ENCODE measurements at places on chromosomes 13 and 19.
A peak's percentile ranks its signal among the peaks of the same experiment; 100 is the strongest.

- no peak overlapping the region for H3K4me3 ChIP-seq
- DNase-seq = no peak
- no peak overlapping the region for H3K27ac ChIP-seq
- no peaks in the 10 kb centered on the region for H3K36me3 ChIP-seq
- no peaks in the 10 kb centered on the region for H3K4me1 ChIP-seq
These were observed 229.4 kb downstream of the ITGBL1 start for GRCh38 chr13:101681834-101682233.

DNA sequence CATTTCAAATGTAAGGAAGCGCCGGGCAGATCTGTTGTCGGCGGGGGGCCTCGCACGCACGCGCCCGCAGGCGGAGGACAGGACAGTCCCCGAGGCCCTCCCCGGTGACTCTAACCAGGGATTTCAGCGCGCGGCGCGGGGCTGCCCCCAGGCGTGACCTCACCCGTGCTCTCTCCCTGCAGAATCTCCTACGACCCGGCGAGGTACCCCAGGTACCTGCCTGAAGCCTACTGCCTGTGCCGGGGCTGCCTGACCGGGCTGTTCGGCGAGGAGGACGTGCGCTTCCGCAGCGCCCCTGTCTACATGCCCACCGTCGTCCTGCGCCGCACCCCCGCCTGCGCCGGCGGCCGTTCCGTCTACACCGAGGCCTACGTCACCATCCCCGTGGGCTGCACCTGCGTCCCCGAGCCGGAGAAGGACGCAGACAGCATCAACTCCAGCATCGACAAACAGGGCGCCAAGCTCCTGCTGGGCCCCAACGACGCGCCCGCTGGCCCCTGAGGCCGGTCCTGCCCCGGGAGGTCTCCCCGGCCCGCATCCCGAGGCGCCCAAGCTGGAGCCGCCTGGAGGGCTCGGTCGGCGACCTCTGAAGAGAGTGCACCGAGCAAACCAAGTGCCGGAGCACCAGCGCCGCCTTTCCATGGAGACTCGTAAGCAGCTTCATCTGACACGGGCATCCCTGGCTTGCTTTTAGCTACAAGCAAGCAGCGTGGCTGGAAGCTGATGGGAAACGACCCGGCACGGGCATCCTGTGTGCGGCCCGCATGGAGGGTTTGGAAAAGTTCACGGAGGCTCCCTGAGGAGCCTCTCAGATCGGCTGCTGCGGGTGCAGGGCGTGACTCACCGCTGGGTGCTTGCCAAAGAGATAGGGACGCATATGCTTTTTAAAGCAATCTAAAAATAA lies 18.2 kb downstream of the IL17D start:
- no peak overlapping the region for H3K27ac ChIP-seq
- H3K4me3 ChIP-seq = peak overlapping the region; percentile 6
- no peaks in the 10 kb centered on the region for H3K36me3 ChIP-seq
- peaks cover 3% of the 10 kb centered on the region for H3K27me3 ChIP-seq

DNA sequence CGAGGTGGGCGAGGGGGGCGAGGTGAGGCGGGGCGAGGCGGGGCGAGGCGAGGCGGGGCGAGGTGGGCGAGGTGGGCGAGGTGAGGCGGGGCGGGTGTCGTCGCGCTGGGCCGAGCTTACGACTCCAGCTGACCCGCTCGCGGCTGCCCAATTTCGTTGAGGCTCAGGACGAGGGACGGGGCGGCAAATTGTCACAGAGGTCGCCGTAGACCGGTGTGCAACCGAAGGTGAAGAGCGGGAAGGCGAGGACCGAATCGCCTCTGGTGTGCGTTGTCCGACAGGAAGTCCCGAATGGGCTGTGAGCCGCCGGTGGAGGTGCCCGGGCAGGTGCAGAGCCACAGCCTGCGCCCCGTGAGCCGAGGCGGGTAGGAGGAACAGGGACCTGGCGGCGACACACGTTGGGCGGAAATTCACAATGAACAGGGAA lies at the start of gene LACC1:
Gene LACC1 (plus strand): TSS at position 150 of the 427 bp plus-strand sequence. CDS start 1,082 bp downstream, outside the sequence.
- no peaks in the 10 kb centered on the region for H3K36me3 ChIP-seq
- H3K4me3 ChIP-seq = peak within 1 kb of the TSS; percentile 97
- H3K27me3 ChIP-seq = no peaks in the 10 kb centered on the region
- peak within 1 kb of the TSS; percentile 59 for H3K27ac ChIP-seq

- H3K27me3 ChIP-seq = peaks cover 78% of the 10 kb centered on the region
- no peaks in the 10 kb centered on the region for H3K4me1 ChIP-seq
- H3K4me3 ChIP-seq = no peak overlapping the region
- no peaks in the 10 kb centered on the region for H3K36me3 ChIP-seq
These were observed 6.4 kb downstream of the DACH1 start for GRCh38 chr13:71860547-71861138.

DNA sequence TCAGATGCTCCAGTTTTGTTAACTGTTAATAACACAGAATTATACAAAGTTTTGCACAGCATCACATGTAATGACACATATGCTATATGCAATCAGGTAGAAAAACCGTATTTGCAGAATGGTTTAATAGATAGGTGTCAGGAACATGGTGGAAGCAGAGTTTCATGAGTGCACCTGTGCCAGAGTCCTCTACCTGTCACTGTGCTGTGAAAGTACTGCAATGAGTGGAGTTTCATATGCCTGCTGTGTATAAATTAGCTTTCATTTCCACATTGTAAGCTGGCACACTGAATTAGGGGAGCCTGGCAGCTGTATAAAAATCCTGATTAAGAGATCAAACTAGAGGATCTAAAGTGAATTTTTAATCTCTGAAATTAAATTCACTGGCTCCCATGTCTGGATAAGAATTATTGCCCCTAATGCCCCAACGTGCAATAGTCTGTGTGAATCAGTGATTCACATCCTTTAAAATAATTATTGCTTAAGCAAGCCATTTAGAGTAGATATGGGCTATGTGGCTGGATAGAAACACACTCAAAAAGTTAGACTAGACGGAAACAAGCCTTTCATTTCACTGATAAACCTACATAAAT lies 8.5 kb upstream of the EEF1AKMT1 start:
- H3K27ac ChIP-seq = no peak overlapping the region
- H3K36me3 ChIP-seq = peaks cover 39% of the 10 kb centered on the region
- no peak overlapping the region for H3K4me3 ChIP-seq
- H3K4me1 ChIP-seq = no peaks in the 10 kb centered on the region

DNA sequence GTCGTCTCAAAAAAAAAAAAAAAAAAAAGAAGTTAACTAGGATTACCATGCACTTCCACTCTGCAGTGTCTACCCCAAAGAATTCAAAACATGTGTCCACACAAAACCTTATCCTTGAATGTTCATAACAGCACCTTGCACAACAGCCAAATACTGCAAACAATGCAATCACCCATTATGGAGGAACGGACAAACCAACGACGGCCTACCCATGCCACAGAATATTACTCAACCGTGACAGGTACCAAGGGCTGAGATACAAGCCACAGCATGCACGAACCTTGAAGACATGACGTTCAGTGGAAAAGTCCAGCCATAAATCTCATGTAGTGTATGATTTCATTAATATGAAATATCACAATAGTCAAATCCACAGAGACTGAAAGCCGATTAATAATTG lies 3.0 kb upstream of the SHISA7 start:
- no peak overlapping the region for H3K4me3 ChIP-seq
- peak; percentile 76 for DNase-seq
- H3K27ac ChIP-seq = no peak overlapping the region
- no peaks in the 10 kb centered on the region for H3K36me3 ChIP-seq
- H3K4me1 ChIP-seq = peaks cover 4% of the 10 kb centered on the region

DNA sequence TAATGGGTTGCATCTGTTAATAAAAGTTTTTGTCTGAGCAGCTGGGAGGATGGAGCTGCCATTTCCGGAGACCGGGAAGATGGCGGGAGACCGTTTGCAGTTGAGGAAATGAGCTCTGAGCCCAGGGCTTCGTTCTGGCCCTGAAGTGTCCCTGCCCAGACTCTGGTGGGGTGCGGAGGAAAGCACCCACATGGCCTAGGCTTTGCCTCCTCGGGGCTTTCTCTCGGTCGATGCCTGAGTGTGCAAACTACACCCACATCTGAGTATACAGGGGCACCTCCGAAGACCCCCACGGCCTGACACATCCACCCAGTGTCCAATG lies 15.6 kb upstream of the NANOS3 start:
- H3K36me3 ChIP-seq = no peaks in the 10 kb centered on the region
- DNase-seq = no peak
- peaks cover 12% of the 10 kb centered on the region for H3K4me1 ChIP-seq

GRCh38 chr13:78364711-78365110 lies 238.6 kb downstream of the POU4F1 start:
- no peaks in the 10 kb centered on the region for H3K36me3 ChIP-seq
- no peaks in the 10 kb centered on the region for H3K4me1 ChIP-seq

DNA sequence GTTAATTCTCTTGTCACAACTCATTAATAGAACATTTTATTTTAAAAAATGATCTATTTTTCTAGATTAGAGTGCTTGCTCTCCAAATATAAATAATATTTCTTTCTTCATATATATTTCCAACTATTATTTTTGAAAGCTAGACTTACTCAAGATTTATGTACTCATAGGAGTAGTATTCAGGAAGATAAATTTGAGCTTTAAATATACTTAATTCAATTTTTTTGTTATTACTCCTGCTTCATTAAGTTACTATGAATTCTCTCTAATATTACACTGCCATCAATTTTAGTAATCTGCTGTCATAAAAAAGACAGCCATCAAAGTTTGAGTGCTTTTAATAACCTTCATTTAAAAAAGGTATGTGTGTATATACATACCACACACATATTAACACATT lies 161.9 kb upstream of the PCDH9 start:
- DNase-seq = no peak
- H3K4me1 ChIP-seq = no peaks in the 10 kb centered on the region
- no peak overlapping the region for H3K27ac ChIP-seq
- H3K36me3 ChIP-seq = no peaks in the 10 kb centered on the region
- H3K4me3 ChIP-seq = no peak overlapping the region

- H3K36me3 ChIP-seq = no peaks in the 10 kb centered on the region
- no peak for DNase-seq
- H3K4me3 ChIP-seq = no peak overlapping the region
These were observed 179.0 kb downstream of the SPRY2 start for GRCh38 chr13:80161896-80162295.

DNA sequence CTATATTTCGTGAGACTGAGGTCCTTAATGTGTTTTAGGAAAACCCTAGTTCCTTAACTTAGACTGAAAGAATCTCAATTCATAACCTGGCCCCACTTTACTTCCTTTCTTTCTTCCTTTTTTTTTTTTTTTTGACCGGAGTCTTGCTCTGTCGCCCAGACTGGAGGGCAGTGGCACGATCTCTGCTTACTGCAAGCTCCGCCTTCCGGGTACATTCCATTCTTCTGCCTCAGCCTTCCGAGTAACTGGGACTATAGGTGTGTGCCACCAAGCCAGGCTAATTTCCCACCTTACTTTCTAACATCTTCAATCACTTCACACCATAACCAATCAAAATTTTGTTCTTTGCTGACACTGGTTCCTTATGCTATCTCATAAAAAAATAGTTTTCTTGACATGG lies 2097.0 kb downstream of the PCDH9 start:
- H3K4me3 ChIP-seq = no peak overlapping the region
- H3K27ac ChIP-seq = no peak overlapping the region
- no peak for DNase-seq
- no peaks in the 10 kb centered on the region for H3K4me1 ChIP-seq
- H3K36me3 ChIP-seq = no peaks in the 10 kb centered on the region

DNA sequence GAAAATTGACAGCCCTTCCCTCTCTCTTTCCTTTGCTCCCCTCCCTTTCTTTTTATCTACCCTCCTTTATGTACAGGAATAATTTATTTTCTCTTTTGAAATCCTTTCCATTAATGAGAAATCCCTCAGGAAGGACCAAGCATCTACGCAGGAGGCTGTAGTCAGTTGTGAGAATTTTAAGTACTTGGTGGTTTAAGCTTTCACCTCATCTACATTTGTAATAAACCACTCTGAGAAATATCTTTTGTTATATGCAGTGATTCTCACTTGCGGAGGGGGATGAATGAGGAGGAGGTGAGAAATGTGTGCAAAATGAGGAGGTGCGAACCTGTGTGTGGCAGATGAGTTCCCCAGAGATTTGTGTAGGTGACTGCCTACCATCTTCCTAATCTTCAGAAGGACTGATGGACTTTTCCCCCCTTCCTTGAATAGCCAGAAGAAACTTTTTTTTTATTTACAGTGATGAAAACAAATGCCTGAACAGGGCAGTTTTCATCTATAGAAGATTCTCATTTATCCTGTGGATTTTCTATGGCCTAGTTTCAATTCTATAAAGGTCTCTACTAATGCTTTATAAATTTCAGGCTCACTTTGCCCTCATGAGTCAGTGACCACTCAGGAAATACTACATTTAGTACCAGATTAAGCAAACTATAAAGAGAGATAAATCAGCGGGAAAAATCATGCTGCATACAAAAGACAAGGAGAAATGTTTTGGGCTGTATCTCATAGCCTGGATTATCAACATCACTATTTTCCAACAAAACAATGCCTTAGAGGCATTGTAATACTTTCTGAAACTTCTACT lies 118.3 kb downstream of the LHFPL6 start:
- no peak for DNase-seq
- H3K4me1 ChIP-seq = peaks cover 21% of the 10 kb centered on the region
- H3K4me3 ChIP-seq = no peak overlapping the region
- no peak overlapping the region for H3K27ac ChIP-seq
- H3K36me3 ChIP-seq = no peaks in the 10 kb centered on the region
- no peaks in the 10 kb centered on the region for H3K27me3 ChIP-seq

DNA sequence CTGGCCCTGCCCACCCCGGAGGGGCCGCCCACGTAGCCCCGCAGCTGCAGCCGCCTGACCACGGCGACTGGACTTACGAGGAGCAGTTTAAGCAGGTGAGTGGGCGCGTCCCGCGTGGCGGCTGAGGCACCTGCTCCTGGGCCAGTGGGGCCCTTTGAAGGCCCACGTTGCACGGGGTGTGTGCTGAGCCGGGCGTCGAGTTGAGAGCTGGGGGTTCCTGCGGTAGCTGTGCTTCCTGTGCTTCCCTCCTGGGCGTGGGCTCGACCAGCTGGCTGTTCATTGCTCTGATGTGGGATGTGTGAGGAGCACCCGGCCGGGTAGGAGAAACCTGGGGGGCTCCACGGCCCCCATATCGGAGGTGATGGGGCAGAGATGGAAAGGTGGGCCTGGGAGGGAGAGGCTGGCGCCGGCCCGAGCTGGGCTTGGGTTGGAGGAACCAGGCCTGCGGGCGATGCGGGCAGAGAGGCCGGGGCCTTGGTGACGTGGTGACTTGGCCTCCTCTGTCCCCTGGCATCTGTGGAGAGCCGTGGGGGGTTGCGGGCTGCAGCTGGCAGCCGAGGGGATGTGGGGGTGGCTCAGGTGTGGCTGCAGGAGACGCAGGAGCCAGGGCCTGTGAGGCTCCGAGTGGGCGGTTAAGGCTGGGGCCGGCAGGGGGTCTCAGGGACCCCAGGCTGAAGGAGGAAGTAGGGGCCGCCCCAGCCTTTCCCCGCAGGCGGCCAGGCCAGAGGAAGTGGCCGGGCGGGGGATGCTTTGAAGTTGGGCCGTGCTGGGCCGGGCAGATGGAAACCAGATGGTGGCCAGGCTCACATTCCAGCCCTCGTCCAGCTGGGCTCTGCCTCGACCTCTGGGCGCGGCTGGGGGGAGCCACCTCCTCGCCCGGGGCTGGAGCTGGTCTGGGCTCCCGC lies 7.1 kb downstream of the ARID3A start:
- H3K27me3 ChIP-seq = no peaks in the 10 kb centered on the region
- peaks cover 4% of the 10 kb centered on the region for H3K36me3 ChIP-seq
- peak; percentile 85 for DNase-seq
- H3K4me1 ChIP-seq = peaks cover 13% of the 10 kb centered on the region

GRCh38 chr13:63208826-63209225 lies 1793.2 kb upstream of the PCDH20 start:
- no peaks in the 10 kb centered on the region for H3K4me1 ChIP-seq
- no peak overlapping the region for H3K4me3 ChIP-seq
- no peak for DNase-seq
- H3K36me3 ChIP-seq = no peaks in the 10 kb centered on the region
- no peak overlapping the region for H3K27ac ChIP-seq

GRCh38 chr13:32426990-32427851 lies 709 bp downstream of the N4BP2L1 start:
- no peaks in the 10 kb centered on the region for H3K27me3 ChIP-seq
- no peak for DNase-seq
- no peak overlapping the region for H3K27ac ChIP-seq
- H3K4me1 ChIP-seq = no peaks in the 10 kb centered on the region
